ENCODE measurements at places on chromosomes 6 and 20. TPM values are rescaled to one million over a fixed set of nuclear protein-coding genes. Genes with fewer than 3 reads are reported as not detected.

EPPIN gene
- total RNA-seq, result not detected

MYT1 gene
- not detected for total RNA-seq

LIME1 gene
- 3.5 TPM for total RNA-seq

BNIP5 gene
- not detected for total RNA-seq

VSX1 gene
- not detected for total RNA-seq

SEL1L2 gene
- not detected for total RNA-seq

MDFI gene
- not detected for total RNA-seq

MYCT1 gene
- under 0.01 TPM for total RNA-seq

CBLN4 gene
- not detected for total RNA-seq

ABRACL gene
- 35.4 TPM for total RNA-seq

CLPSL1 gene
- not detected for total RNA-seq

PDE7B gene
- total RNA-seq, result 3.9 TPM

GMPR gene
- total RNA-seq, result 4.7 TPM

Measured in fibroblast of villous mesenchyme (primary cell).